ENCODE measurements at places on chromosomes 7 and 10.

DNA sequence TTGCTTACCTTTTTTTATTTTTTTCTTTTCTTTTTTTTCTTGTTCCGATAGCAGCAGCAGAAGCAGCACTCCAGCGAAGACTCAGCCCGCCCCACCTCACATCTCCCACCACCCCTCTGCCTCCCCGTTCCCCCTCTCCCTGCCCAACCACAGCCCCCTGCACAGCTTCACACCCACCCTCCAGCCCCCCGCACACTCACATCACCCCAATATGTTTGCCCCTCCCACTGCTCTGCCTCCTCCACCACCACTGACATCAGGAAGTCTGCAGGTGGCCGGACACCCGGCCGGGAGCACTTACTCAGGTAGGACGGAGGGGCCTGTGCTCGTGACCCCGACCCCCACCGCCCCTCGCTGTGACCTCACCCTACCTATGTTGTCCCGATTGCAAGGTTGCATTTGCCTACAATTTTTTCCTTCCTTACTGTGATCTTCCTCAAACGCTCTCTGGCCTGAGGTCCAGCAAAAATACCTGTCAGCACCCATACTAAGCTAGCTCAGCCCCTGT, 367.2 kb upstream of the GALNT17 start:
- DNase-seq: no peak

GRCh38 chr10:59068581-59069191, 107.8 kb upstream of the PHYHIPL start:
- DNase-seq: no peak

DNA sequence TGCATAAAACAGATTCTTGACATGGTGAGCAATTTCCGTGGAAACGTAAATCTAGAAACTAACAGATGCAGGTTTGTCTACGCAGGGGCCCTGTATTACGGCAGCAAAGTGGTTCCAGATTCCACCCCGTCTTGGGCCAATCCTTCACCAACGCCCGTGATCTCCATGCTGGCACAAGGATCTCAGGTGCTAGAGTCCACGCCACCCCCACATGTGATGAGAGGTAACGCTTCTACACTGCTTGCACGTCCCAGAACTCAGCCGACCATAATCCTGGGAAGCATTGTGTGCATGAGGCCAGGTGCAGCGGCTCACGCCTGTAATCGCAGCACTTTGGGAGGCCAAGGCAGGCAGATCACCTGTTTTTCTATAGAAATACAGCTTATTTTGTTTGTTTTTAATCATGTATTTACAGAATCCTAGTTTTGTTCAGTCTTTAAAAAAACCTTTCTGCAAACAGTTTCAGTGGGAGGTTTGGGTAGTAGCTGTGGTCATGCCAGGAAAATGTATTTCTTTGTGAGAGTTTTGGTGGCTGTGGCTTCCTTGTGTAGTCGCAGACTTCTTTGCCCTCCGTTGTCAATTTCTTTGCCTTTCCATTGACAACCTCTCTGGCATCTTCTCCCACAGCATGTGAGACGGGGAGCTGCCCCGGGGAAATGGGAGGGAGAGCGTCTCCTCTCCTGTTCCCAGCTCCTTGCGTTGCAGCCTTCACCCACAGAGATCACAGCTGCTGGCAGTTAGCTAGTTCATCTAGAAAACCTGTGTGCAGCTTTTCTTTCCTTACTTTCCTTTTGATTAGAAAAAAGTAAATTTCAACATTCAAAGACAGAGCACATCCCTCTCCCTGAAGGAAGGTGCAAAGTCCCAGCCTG, 35.7 kb downstream of the ITIH2 start:
- DNase-seq: no peak

DNA sequence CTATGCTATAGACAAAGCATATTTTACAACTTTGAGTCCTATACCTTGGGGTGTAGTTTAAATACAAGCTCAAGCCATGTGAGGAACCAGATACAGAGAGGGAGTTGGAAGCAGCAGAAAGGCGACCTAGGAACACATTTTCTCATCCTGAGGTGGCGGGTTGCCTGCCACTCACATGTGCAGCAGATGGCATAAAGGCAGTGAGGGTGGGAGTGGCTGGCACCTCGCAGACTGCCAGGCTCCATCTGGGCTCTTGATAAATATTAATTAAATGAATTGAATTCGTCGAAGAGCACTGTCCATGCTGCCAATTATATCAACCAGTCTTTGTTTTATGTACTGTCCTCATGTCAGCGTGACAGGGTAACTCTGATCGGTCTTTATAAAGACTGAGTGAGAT, 79.0 kb upstream of the SEMA3C start:
- no peak for DNase-seq

GRCh38 chr7:64830926-64831325, 36.7 kb downstream of the ZNF138 start:
- DNase-seq: no peak

GRCh38 chr7:10802526-10802925, 171.1 kb upstream of the PHF14 start:
- DNase-seq: no peak

- DNase-seq: no peak
Observed at GRCh38 chr10:131453721-131454634, 142.5 kb upstream of the TCERG1L start.

DNA sequence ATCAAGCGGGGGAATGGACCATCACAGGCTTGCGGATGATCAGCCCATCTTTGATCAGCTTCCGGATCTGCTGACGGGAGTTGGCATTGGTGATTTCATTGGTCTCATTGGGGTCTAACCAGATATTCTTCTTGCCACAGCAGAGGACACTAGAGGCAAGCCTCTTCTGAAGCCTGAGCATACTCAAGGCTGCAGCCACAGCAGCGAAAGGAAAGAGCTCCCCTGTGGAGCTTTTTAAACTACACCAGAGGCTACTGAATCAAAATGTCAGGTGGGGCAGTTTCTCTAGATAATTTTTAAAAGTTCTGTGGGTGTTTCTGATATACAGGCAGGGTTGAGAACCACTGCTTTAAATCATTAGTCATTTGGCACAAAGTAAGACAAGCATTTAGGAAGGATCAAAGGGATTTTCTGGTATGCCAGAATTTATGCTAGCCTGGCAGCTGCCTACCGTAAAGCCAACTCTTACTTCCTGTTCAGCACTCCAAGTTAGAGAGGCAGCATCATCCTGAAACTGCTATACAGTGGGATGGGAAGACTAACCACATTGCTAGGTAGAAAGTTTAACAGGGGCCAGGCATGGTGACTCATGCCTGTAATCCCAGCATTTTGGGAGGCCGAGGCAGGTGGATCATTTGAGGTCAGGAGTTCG, 7.0 kb downstream of the NAPEPLD start:
- no peak for DNase-seq

DNA sequence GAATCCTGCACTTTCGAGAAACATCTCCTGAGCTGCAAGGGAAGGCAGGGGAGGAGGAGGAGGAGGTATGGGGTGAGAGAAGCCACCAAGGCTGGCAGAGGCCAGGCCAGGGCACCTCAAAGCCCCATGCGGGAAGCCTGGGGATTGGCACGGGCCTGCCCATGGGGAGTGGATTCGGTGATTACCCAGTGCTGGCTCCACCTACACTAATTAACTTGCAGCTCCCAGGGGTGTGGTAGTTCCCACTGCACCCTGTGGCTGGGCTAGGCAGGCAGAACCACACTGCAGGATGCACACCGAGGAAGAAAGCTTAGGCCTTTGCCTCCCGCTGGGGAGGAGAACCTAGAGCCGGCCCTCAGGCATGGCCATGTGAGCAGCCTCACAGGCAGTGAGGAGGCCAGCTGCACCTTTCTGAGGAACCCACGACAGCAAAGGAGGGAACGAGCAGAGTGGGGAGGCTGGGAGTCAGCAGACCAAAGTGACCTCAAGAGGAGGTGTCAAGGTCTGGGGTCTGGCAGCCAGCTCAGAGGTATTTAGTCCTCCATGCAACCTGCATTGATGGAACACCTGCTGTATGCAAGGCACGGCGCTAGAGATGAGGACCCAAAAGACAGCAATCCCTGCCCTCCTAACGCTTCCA, 27.2 kb downstream of the GRID1 start:
- no peak for DNase-seq

DNA sequence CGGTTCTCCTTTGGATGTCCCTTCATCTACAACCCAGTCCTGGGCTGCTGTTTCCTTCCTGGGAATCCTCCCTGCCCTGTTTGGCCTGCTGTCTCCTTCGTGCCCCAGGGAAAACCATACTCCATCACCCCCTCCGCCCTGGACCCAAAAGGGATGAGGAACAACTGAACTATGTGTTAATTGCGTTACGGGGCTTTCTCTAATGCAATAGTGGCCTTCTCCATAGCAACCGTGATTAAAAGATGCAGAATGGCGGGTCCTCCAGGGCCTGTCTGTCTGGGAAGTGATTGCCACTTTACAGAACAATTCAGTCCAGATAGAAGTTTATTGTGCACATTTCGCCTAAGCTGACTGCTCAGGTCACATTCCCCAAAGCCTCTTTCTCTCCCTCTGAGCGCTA, 112.0 kb upstream of the FGFR2 start:
- no peak for DNase-seq

- no peak for DNase-seq
Observed at GRCh38 chr10:102814453-102814871, 22.8 kb downstream of the CYP17A1 start.

DNA sequence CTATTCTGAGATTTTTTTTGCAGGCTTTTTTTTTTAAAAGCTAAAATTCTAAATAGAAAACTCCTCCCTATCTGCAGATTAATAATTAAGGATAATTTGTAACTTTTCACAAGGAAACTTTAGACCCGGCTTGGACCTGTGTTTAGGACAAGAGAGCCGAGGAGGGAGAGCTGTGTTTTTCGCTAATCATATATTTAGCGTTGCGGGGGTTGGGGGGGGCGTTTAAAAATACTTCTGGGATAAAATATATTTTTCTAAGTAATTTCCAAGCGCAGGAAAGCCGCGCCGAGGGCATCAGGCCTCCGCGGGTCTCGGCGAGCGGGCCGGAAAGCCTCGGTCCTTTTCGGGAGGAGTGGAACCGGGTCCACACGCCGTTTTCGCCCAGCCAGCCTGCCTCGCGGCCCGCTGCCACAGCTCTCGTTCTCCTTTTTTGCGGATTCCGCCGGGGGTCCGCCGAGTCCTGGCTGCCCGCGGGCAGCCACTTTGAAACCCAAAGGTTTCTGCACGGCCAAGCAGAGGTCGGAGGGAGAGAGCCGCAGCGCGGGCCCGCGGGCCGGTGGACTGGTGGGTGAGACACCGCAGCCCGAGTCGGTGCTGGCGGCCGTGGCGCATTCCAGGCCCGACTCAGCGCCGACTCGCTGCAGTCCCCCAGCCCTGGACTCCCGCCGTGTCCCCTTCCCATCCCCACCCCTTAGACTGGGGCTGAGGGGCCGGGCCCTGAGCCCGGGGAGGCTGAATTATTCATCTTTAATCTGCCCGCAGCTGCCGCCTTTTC, 2.3 kb downstream of the PAX2 start:
- DNase-seq: no peak

GRCh38 chr10:72276013-72276387, 2.3 kb downstream of the DDIT4 start:
- no peak for DNase-seq

DNA sequence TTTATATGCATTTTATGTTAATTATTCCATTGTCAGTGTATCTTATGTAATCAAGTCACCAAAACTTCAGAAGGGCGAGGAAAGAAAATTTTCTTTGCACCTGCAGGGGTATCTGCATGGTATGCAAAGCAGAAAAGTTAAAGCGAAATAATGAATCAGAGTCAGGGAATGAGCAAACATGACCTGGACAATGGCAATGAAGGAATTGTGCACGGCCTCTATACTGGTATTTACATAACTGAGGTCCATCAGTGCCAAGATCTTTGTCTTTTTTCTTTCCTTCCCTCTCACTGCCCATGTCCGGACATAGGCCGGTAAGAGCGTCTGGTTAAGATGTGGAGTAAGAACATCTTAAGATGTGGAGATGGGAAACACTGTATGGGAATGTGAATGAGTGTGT, 14.4 kb upstream of the AKR1C3 start:
- no peak for DNase-seq

- DNase-seq: no peak
Observed at GRCh38 chr7:117325836-117326235, 3.0 kb upstream of the WNT2 start.

Measured in activated T-helper 9 cell treated with anti-CD3 and anti-CD28 coated beads, Interleukin-2, amount 50 U/mL, for 16 hours (primary cell).